Liver (tissue), 10 donors: ENCODE measurements at places on chromosomes 2 and 18. TPM values are rescaled to one million over a fixed set of nuclear protein-coding genes. Genes with fewer than 3 reads are reported as not detected.

DNA sequence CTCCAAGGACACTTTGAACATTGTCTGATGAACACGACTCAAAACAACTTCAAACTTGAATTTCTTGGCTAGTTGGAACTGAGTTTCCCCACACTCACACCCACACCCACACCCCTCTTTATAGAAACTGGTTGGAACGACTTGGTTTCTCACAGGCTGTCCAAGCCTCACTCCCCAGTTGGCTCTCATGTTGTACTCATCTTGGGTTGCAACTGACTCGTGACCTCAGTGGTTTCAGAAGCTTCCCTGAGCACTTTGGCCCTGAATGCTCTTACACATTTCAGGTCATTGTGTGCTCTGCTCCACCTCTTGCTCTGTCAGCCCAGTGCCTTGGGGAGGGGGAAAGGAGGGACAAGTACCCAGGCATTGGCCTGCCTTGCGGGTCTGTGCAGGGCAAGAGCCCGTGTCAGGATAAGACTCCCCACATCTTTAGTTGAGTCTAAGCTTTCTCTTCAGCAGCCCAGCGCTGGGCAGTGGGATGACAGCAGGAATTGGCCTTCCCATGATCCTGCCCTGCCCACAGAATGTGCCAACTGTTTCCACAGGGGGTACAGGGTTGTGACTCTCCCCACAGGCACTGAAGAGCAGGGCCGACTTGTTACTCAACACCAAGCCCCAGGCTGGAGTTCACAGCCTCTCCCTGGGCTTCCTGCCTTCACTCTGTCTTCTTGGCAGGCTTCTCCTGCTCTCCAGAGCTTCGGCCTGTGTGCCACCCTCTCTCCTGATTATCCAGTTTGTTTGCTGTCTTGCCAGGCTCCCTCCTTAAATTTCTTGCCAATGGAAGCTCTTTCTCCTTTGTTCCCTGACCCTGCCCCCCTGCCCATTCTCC, 104.6 kb downstream of the RTN4 start:
- no peaks in the 10 kb centered on the region for H3K4me1 ChIP-seq
- H3K36me3 ChIP-seq: no peaks in the 10 kb centered on the region
- H3K4me3 ChIP-seq: no peak overlapping the region
- no peak overlapping the region for H3K27ac ChIP-seq

- peak overlapping the region; percentile 74 for H3K27ac ChIP-seq
- no peaks in the 10 kb centered on the region for H3K27me3 ChIP-seq
- no peak overlapping the region for H3K4me3 ChIP-seq
- H3K4me1 ChIP-seq: peaks cover 36% of the 10 kb centered on the region
- no peaks in the 10 kb centered on the region for H3K36me3 ChIP-seq
These were observed 194.1 kb upstream of the GLI2 start for GRCh38 chr2:120541553-120541932.

GRCh38 chr2:217440000-217440399, 562.8 kb downstream of the TNS1 start:
- no peak for DNase-seq
- no peaks in the 10 kb centered on the region for H3K27me3 ChIP-seq
- no peaks in the 10 kb centered on the region for H3K4me1 ChIP-seq
- no peak overlapping the region for H3K27ac ChIP-seq

DNA sequence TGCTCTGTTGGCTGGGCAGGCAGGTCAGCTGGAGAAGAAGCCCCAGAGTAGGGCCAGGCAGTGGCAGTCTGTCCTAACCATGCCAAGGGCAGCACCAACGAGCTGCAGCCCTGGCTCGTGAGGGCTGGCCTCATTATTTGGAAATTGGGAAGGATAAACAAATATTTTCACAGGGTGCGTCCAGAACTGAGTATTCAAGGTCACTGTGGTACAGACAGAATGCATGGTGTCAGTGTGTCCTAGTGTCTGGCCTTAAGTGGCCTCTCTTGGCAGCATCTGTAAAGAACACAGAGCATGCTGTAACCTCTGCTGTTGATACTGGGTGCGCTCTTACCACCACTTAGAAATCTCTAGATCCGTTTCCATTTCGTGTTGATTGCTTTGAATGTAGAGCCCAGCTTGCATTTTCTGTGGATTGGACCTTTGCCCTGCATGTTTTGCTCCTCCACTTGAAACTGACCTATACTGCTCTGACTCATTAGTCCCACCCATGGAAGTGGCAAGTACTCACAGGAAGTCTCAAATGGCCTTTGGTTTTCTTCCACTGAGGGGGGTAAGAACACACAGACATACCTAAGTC, 88.2 kb downstream of the GREB1L start:
- H3K27ac ChIP-seq: peak overlapping the region; percentile 39
- H3K36me3 ChIP-seq: no peaks in the 10 kb centered on the region
- no peaks in the 10 kb centered on the region for H3K27me3 ChIP-seq
- H3K4me3 ChIP-seq: no peak overlapping the region

GRCh38 chr2:7748717-7749415, 831.7 kb downstream of the RNF144A start:
- no peak overlapping the region for H3K27ac ChIP-seq
- H3K4me3 ChIP-seq: no peak overlapping the region
- peaks cover 2% of the 10 kb centered on the region for H3K4me1 ChIP-seq
- no peaks in the 10 kb centered on the region for H3K27me3 ChIP-seq

The GPR39 gene
- total RNA-seq: 2.2 TPM
